ENCODE measurements at places on chromosomes 7 and 10. TPM values are rescaled to one million over a fixed set of nuclear protein-coding genes. Genes with fewer than 3 reads are reported as not detected.
A peak's percentile ranks its signal among the peaks of the same experiment; 100 is the strongest.

- no peak for DNase-seq
Measured at GRCh38 chr7:150847536-150847935, 4.8 kb upstream of the AOC1 start.

Gene GIMAP8
- not detected for total RNA-seq

Gene SORCS3
- total RNA-seq, result not detected

Gene STMP1
- total RNA-seq, result 22.7 TPM

GRCh38 chr7:154743206-154743605 lies 259.7 kb downstream of the PAXIP1 start:
- DNase-seq, result no peak

Gene CPA1
- not detected for total RNA-seq

GRCh38 chr7:4731803-4732202 lies 43.6 kb upstream of the AP5Z1 start:
- no peak for DNase-seq

DNA sequence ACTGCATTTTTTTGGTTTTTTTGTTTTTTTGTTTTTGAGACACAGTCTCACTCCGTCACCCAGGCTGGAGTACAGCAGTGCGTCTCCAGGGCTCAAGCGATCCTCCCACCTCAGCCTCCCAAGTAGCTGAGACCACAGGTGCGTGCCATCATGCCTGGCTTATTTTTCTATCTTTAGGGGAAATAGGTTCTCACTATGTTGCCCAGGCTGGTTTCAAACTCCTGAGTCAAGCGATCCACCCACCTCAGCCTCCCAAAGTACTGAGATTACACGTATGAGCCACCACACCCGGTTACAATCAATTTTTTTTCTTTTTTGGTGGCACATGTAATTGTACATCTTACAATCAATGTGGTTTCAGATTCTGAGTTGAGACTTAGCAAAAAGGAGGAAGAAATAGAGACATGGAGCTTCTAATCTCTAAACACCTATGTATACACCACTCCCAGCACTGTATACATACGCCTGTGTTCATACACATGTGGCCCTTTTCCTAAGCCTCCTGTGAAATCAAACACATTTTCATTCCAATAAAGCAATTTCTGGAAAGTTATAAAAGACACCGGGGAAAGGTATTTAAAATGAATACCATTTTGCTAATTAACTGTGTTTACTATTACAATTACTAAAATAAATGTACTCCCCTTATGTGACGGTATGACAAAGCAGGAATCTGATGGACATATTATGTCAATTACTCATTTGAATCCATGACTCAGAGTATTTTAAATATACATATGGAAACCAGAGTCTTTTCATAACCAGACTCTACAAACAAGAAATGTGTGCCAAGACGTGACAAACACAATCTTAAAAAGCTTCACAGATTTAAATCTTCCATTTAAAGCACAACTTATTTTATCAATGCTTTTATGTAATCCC lies 40.9 kb downstream of the SMURF1 start:
- peak; percentile 45 for DNase-seq

DNA sequence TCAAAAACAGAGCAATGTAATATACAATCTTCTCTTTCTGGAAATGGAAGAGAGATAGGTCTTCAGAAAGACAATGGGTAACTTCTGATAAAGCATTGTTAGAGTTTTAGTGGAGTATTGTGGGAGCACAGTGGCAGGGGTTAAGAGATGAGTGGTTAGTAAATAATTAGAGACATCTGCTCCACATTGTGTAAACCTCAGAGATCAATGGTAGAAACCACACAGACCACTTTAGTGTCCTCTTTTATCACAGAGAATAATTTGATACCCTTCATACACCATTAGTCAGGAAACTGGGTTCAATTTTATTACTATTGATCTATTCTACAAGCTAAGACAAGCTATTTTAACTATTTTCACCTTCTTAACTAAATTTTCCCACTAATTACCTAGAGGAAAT lies 35.9 kb upstream of the MAGI2 start:
- no peak for DNase-seq

DNA sequence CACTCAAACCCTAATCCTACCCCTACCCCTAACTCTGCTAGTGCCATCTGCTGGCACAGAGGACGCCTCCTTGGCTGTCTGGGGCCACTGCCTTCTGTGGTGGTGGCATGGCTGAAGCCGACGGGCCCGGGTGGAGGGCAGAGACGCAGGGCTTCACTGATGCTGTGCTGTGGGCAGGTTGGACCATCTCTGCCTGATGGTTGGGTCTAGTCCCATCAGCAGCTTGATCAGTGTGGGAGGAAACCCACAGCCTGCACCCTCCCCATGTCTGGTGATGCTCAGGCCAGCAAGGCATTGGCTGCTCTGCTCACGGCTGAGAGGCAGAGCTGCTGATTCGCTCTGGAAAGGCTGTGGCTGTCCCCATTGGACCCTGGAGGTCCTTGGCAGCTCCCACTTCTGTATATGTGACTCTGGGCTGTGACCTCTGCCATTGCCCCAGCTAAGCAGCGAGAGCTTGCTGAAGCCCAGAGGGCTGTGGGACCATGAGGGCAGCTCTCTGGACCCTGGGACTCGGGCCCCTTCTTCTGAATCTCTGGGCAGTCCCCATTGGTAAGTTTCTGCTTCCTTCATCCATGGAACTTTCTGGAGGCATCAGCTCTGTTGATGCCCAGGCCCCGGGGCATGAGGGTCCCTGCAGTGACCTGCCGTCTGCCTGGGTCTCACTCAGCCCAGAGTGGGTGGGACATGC lies at the start of gene SCART1:
SCART1 (plus strand) TSS at position 430 of the 688 bp plus-strand sequence; CDS start at position 483, 53 bp downstream.
- no peak for DNase-seq

DNA sequence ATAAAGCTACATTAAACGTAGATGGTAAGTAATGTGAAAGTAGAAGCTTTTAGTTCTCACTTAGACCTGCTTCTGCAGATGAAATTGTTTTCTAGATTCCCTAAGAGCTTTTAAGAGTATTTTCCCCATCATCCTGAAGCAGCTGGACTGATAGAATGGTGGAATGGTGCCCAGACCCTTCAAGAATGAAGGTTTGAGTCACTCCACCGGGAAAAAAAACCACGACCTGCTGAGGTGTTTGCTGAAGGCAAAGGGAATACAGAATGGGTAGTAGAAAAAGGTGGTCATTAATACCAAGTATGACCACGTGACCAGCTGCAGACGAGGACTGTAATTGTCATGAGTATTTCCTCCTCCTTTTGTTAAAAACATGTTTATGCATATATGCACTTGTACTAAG lies 79.2 kb upstream of the PTPRZ1 start:
- DNase-seq, result no peak

Gene OR2A5
- not detected for total RNA-seq

Gene NYAP1
- total RNA-seq, result not detected

Gene KCP
- not detected for total RNA-seq

Gene GNAT3
- total RNA-seq, result not detected

DNA sequence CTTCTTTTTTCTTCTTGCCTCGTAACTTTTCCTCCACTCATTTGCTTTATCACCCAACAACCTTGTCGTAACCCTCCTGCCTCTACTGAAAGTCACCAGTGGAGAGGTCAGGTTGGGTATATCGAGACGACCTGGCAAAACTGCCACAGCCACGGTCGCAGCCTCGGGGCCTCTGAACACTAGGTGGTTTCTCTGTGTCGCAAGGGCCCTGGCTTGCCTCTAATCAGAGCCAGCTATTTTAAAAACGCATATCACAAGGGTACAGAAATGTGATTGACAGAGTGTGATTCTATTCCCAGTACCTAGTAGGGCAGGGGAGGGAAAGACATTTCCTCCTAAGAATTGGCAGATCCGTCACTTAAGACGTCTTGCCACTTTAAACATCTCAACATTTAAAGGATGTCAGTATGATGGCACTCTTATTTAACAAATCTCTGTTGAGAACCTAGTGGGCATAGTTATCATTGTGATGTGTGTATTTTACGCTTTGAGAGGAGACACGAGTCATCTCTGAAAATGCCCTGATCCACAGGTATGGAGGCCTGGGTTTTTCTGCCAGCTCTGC lies 197.5 kb downstream of the ARHGAP21 start:
- DNase-seq, result no peak

DNA sequence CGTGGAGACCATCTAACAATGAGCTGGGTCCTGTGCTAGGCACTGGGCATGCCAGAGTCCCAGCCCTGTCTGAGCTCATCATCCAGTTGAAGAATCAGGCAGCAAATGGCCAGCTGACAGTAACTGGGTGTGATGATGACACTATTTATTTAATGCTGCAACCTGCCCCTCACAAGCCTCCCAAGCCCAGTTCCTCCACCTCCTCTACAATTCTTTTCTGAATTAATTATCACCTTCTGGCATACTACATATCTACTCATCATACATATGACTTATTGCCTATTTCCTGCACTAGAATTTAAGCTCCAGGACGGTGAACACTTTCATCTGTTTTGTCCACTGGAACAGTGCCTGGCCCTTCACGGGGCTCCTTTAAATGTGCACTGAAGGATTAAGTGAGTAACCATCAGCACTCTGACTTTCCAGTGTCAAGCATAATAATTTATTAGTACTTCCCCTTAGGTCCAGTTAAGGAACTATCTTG lies 96.7 kb upstream of the LAMB4 start:
- no peak for DNase-seq

DNA sequence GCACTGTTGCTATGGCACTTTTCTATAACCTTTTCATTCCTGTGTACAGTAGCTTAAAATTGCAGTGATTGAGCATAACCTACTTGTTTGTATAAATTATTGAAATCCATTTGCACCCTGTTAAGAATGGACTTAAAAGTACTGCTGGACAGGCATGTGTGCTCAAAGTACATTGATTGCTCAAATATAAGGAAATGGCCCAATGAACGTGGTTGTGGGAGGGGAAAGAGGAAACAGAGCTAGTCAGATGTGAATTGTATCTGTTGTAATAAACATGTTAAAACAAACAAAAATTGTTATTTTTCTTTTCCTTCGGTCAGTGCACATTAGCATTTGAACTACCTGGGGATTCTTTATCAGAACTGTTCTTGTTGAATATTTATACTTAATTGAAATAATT lies 57.1 kb upstream of the BAMBI start:
- no peak for DNase-seq

DNA sequence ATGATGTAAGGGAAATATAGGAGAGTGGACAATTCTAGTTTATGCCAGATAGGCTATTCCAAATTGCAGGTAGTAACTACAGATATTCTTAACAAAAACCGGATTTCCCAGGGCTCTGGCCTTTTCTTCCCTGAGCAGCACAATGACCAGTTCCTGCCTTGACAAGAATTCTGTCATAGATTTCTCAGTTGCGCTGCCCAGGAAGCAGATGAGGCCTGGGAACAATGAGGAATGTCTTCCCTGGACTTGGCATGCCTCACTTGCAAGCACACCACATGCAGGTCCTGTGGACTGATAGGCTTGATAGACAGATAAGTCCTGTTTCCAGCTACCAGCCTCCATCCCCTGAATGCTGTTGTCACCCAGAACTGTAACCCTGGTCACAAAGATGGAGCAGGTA lies 174.5 kb upstream of the PRSS58 start:
- DNase-seq, result no peak

Gene FANK1
- 20.8 TPM for total RNA-seq

- no peak for DNase-seq
Measured at GRCh38 chr10:117353684-117354083, 21.6 kb downstream of the PDZD8 start.

- DNase-seq, result no peak
Measured at GRCh38 chr10:43079856-43080255, 3.0 kb downstream of the RET start.

Gene SLC39A12
- not detected for total RNA-seq

DNA sequence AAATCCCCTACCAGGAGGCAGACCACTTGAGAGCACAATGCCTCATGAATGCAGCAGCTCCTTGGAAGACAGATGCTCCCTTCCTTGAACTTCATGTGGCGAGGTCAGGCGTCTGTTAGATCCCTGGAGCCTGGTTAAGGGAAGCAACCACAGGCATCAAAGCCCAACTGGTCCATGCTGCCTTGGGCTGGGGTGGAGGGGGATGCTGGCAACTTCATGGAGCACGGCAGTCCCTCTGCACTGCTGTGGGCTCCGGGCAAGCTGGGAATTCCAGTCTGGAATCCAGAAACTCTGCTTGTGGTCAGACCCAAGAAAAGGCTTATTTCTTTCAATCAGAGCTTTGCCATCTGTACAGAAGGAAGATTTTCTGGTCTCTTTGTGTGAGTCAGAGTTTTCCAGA lies 130.4 kb downstream of the PFKFB3 start:
- DNase-seq, result no peak

DNA sequence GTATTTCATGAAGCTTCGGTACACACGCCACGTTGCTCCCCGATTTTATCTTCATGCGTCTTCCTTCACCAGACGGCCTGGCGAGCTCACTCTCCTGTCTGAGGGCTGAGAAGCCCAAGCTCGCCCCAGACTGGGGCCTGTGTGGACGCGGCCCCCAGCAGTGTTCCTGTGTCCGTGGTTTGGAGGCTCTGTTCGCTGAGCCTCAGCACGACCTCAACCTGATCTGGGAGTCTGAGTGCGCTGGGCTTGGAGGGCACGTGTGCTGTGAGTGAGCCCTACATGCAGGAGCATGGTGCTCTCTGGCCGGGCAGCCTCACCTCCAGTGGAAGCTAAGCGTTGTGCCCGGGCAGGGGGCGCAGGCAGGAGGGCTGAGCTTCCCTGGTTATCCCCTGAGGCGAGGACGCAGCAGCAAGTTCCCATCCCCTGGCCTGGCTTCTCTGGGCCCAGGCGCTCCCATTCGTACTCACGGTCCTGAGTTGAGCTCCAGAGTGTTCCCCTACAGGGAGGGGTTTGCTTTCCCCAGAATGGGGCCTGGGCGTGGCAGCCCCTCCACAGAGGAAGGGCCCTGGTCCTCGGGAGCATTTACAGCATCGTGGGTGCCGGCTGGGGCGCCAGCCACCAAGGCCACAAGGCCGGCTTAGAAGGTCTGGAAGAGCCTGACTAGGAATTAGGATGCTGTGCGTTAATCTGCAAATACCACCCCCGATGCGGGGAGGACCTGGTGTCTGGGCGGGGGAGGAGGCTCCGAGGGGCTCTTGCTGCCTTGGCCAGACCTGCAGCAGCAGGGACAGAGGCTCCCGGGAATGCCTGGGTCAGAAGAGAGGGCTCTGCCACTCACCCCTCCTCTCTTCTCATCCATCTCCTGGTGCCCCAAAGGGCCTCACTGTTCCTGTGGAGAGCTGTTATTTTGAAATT lies 400.6 kb downstream of the DNAJB6 start:
- DNase-seq, result no peak

DNA sequence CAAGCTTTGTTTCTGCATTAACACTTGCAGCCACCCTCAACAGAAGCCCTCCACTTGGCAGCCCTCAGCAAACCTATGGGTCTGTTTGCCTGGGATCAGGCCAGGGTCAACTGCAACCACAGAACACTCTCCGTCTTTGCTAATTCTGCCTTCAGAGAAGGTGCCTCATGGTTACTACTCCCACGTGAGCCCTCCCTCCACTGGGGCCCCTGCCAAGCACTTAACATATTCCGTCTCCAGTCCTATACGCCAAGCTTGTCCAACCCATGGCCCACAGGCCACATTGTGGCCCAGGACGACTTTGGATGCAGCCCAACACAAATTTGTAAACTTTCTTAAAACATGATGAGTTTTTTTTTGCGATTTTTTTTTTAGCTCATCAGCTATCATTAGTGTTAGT lies 54.7 kb downstream of the HSPA12A start:
- no peak for DNase-seq

DNA sequence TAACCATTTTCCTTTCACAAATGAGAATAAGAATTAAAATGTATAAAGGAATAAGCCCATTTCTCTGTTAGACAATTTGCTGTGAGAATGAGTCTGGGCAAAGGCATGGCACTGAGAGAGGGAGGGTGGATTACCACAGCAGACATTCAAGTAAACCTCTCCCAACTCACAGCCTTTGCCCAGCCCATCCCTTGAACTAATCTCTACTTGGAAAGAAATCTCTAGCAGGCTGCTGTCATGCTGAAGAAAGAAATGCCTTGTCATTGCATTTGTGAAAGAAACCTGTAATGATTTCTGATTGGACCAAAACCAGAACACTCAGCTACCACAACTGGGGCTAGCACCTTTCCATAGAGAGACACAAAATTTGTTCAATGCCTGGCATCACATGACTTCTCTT lies 39.2 kb downstream of the CH25H start:
- peak; percentile 22 for DNase-seq

All from H4 (cell line).